Effector memory CD8-positive, alpha-beta T cell (primary cell): ENCODE measurements at places on chromosomes 1 and 21.

- DNase-seq, result peak; percentile 22
Measured at GRCh38 chr1:29123053-29123886, 433 bp downstream of the TMEM200B start.

GRCh38 chr1:1600861-1601563 lies 1.1 kb upstream of the FNDC10 start:
- no peak for DNase-seq

- DNase-seq, result no peak
Measured at GRCh38 chr21:35256468-35256988, 207.4 kb upstream of the RUNX1 start.

DNA sequence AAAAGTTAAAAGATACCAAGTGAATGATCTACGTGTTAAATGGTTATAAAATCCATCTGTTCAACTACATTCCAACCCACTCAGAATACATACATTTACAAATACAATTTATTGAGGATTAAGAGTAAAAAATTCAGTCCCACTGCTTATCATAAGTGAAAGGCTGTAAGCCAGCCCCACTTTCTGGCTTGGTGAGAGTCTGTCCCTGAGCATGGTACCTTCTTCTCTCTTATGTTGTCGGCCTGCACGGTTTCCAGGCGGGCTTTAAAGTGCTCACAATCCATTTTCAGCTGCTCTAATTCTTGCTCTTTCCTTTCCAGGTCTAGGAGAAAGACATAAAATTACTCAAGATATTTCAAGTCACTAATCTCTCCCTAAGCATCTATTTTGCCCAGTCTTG lies 15.2 kb downstream of the HSF2BP start:
- no peak for DNase-seq

GRCh38 chr1:117753232-117753631 lies 147.4 kb downstream of the TENT5C start:
- DNase-seq, result no peak

DNA sequence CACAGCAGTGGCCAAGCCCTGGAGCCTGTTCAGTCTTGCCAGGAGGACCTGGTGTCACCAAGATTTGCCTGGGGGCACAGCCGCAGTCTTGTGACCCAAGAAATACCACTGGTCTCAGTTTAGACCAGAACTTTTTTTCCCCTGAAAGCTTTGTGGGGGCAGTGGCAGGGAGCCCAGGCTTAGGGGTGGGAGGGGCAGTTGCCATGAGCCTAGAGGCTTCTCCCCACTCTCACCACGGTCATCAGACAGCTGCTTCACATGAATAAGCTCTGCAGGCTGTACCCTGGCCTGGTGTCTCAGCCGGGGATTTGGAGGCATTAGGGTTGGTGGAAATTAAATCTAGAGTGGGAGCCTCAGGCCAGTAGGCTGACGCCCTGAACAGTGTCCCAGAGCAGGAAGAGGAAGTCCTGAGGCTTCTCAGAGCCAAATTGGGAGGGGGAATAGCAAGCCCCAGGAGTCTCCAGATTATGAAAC lies 73.7 kb downstream of the SLC16A1 start:
- DNase-seq, result no peak

GRCh38 chr1:230910755-230911117 lies 42.4 kb upstream of the C1orf198 start:
- DNase-seq, result no peak

- no peak for DNase-seq
Measured at GRCh38 chr1:57854436-57854835, 430.6 kb upstream of the DAB1 start.

DNA sequence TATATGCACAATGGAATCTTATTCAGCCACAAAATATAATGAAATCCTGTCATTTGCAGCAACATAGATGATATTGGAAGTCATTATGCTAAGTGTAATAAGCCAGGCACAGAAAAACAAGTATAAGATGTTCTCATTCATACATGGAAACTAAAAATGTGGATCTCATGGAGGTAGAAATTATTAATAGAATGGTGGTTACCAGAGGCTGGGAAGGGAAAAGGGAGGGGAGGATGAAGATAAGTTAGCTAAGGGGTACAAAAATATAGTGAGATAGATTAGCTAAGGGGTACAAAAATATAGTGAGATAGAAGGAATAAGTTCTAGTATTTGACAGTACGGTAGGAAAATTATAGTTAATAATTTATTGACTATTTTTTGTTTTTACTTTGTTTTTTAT lies 27.9 kb downstream of the LIN9 start:
- DNase-seq, result no peak

GRCh38 chr1:45097944-45098343 lies 85.9 kb downstream of the UROD start:
- DNase-seq, result no peak
